Stimulated activated CD8-positive, alpha-beta memory T cell treated with anti-CD3 and anti-CD28 coated beads, Interleukin-15, amount 100 ng/mL, for 24 hours (primary cell): ENCODE measurements at places on chromosomes 3 and 15.

- no peak for DNase-seq
These were observed 15.7 kb upstream of the RPS27L start for GRCh38 chr15:63172851-63173451.

DNA sequence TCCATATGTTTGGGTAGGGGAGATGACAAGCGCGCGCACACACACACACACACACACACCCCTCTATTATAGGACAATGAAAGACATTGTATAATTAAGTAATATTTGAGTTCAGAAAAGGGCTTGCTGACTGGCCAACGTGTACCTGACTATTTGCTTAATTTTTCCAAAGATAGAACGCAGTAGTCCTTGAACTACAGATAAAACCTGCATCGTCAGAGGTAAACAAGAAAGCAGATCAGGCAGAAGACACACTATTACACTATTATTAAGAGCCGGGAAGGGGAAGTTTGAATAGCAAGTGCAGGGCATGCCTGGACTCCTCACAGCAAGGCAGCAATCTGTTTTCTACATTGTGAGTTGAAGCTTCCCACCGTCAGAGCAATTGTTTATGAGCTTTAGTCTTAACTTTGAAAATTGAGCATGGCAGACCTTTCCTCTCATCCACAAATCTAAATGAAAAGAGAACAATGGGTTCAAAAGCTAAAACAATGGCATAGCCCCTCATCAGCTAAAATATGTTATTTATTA, 427.7 kb downstream of the GABRG3 start:
- DNase-seq: no peak

GRCh38 chr3:153159771-153160397, 2.1 kb upstream of the RAP2B start:
- no peak for DNase-seq

DNA sequence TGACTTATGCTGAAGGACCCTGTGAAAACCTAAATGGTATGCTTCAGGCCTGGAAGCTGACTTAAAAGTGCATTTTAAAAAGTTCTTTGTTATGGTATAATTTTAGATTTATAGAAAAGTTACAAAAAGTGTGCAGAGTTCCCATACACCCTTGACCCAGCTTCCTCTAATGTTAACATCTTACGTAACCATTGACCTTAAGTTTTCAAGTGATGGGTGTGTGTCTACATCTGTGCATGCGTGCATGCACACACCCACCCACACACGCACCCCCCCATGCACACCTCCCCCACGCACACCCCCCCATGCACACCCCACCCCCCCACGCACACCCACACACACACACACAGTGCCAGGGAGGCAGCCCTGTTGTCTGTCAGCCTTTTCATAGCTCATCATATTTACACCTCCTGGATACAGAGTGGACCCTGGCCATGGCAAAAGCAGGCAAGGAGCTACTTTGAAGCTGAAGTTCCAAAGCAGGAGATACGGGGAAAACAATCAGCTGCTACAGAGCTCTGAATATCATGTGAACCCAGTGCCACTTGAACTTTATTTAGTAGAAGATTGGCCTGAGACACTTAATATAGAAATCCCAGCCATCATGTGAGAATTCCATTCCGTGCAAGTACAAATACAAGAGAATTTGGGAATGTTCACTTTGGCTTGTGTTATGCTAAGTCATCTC, 30.0 kb upstream of the TRAK1 start:
- no peak for DNase-seq

DNA sequence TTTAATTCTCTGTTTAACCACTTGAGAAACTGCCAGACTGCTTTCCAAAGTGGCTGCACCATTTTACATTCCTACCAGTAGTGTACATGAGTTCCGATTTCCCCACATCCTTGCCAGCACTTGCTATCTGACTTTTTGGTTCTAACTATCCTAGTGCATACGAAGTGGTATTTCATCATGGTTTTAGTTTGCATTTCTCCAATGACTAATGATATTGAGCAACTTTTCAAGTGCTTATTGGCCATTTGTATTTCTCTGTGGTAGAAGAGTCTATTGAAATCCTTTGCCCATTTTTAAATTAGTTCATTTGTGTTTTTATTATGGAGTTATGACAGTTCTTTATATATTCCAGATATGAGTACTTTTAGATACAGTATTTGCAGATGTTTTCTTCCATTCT, 247.8 kb downstream of the GABRB3 start:
- no peak for DNase-seq
